ENCODE measurements at places on chromosomes 12 and 14. TPM values are rescaled to one million over a fixed set of nuclear protein-coding genes. Genes with fewer than 3 reads are reported as not detected.

DNA sequence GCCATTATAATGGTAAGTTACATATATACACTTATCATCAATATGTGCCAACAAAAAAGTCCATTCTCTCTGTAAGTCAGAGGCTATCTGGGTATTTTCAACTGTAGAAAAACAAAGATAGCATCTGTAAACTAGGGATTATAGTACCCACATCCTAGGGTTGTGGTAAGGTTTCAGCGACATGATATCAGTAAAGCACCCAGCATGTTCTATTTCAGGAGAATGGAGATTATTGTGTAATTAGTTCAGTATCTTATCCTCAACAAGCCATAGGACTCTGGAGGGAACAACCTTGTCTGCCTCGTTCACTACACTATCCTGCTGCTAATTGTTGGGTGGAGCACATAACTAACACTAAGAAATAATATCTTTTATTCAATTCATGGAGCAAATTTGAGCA is 19.7 kb upstream of the CKAP4 start:
- DNase-seq: no peak

DNA sequence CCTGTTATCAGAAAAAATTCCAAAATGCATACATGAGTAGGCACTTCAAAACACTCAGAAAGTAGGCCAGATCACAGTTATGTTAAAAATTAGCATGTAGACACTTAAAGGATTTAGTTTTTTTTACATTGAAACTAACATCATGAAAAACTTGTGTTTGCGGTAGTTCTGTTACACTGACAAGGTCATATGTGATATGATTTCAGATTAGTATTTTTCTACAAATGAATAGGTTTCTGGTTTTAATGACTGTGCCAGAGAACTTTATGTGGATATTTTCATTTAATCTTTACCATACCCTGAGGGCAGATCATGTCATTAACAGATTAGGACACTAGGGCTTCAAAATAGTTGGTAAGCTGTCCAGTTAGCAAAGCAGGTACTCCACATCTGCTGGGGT is 20.7 kb downstream of the YARS2 start:
- no peak for DNase-seq

- DNase-seq: no peak
These were observed 21.8 kb downstream of the IRAK3 start for GRCh38 chr12:66210840-66211239.

GRCh38 chr12:47636908-47637780 is 68.7 kb downstream of the RPAP3 start:
- DNase-seq: peak; percentile 79

The TMEM30B gene
- 20.3 TPM for total RNA-seq

DNA sequence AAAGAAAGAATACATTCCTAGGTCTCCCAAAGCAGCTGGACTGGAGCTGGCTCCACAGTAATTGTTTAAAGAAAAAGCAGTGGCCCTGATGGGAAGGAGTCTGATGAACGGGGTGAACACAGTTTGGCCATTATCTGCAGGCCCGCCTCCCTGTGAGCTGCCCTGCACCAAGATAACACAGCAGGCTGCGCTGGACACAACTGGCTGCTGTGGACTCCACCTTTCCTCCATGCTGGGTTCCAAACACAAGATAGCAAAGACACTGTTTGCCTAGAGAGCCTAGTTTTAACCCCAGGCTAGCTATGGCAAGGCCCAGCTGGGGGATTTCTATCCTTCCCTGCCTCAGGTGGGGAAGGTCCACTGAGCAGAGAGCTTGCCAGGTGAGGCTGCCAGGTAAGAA is 34.6 kb downstream of the ZFP36L1 start:
- DNase-seq: no peak

- no peak for DNase-seq
These were observed 8.9 kb downstream of the BICD1 start for GRCh38 chr12:32115404-32116104.
